ENCODE measurements at places on chromosomes 2 and 18.

DNA sequence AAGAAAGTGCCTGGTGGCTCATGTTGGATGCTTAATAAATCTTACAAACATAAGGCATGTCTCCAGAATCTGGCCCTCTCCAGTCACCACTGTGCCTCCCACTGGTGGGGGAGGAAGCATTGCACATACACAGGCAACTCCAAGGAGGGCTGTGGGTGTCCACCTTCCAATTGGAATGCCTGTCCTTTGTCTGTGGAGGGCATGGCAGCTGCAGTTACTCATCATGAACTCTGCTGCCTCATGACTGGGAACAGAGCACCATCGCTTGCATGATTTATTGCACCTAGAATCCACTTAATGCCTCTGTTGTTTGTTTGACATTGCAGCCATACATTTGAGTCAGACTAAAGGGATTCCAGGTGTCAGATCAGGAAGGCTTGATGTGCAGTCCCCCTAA is 278.9 kb downstream of the PRKCE start:
- no peak for DNase-seq

GRCh38 chr2:213271947-213272346 is 12.3 kb upstream of the SPAG16 start:
- DNase-seq = no peak

GRCh38 chr2:81767187-81767912 is 1462.8 kb upstream of the LRRTM1 start:
- no peak for DNase-seq

DNA sequence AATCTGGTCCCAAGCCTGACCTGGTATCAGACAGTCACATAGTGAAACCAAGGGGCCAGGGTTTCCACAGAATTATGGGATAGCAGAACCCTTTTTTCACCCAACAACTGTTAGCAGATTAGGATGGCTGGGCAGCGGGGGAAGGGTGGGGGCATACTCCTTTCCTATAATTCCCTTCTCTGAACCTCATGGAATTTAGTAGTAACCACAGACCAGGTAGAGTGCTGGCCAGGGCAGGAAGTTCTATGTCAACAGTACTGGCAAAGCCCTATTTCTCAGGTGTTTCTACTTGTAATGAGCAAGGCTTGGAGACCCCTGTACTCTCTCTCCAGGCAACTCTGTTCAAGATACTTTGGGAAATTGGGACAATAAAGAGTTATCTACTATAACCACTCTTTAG is 174.6 kb downstream of the THADA start:
- no peak for DNase-seq

- DNase-seq = no peak
Measured at GRCh38 chr2:231256494-231256893, 58.1 kb downstream of the ARMC9 start.

DNA sequence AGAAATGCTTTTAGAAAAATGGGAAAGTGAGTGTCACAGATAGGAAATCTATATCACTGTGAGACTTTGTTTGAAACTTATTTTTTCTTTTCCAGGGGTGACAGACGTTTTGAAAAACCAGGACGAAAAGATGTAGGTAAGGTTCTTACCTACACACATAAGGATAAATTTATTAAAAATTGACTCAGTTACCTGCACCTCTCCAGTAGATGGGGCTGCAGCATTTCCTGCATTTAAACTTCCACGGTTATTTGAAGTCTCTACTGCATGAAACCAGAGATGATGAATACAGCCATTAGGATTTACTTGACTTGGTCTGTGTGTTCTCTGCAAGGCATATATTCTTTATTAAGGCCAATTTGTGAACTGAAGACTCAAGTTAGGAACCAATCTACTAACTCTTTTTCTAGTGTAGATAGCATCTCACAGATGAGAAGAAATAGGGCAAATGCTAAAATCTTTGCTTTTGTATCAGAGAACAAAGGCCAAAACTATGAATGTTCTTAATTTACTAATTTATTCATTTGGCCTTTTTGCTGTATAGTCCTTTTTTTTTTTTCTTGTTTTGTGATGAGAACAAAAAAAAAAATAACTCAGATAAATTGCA is 15.0 kb downstream of the KCNJ13 start:
- no peak for DNase-seq

DNA sequence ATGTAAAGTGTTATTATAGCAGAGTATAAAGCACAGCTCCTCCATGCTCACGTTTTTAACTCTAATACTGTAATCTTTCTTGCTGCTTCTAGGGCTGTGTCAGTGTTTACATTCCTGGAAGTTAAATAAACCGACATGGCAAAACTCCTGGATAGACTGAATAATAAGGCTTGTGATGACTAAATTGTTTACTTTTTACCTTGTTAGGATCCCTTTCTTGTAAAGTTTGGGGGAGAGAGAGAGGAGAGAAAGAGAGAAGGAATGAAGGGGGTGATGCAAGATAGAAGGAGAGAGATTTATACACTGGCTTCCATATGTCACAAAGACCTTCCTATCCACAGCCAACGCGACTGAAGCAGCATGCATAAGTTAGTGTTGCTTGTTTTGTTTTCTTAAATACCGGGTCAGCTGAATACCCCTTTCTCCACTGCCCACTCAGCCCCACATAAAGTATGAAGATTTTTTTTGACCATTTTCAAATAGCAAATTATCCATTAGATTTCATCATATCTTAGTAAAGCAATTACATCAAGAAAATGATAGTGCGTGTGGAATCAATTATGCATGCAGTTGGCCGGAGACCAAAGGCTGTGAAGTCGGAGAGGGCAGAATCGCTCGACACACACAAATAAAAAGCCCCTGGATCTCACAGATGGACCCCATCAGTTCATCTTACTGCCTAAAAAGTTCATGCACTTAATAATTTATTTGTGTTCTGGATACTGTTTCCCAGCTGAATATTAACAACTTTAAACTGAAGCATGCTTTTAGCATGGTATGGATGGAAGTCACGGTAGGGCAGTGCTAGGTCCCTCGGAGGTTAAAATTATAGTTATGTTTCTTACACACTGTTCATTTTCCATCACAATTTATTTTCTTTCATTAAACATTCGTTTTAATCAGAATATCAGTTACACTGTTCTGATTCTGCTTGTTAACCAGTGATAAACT is 20.1 kb downstream of the BCL11A start:
- DNase-seq = no peak

- no peak for DNase-seq
Measured at GRCh38 chr2:37180006-37180639, 8.3 kb downstream of the SULT6B1 start.

- DNase-seq = peak; percentile 16
Measured at GRCh38 chr2:74812787-74813590, 20.9 kb upstream of the HK2 start.

- no peak for DNase-seq
Measured at GRCh38 chr2:117755768-117756167, 58.7 kb upstream of the DDX18 start.

- no peak for DNase-seq
Measured at GRCh38 chr2:229634601-229635370, 79.6 kb downstream of the DNER start.

GRCh38 chr18:1658908-1659566 is 754.4 kb downstream of the ADCYAP1 start:
- DNase-seq = no peak

GRCh38 chr2:50765590-50765989 is 266.3 kb downstream of the NRXN1 start:
- DNase-seq = no peak

- no peak for DNase-seq
Measured at GRCh38 chr2:194723446-194723845, 933.6 kb upstream of the SLC39A10 start.

DNA sequence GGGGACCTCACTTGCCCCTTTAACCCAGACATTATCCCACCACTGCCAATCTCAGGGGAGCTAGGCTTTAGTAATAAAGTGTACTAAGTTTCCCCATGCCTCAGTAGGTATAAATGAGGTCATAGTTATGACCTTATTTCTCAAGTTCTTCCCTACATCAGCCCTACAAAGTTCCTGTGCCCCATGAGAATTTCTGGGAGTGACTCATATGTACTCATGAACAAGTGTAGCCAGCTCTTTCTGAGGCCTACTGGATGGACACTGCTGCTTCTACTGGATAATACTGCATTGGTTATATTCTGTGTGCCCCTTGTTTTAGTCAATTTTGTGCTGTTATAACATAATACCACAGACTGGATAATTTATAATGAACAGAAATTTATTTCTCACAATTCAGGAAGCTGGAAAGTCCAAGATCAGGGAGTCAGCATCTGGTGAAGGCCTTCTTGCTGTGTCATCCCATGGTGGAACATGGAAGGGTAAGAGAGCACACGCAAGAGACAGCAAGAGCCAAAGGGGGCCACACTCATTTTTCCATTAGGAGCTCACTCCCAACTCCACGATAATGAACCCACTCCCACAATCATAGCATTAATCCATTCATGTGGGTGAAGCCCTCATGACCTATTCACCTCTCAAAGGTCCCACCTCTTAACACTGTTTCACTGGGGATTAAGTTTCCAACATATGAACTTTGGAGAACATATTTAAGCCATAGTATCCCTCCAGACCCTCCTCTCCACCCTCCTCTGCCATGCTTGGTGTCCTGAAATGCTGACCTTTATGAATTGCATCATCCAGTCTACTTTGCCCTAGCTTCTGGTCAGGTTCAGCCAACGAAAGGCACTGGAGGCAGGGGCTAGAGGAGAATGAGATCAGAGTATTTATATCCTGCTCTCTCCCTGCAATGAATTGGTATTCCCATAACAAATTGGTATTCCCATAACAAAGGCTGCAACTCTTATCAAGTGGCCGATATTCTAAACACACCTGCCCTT is 25.4 kb upstream of the ST3GAL5 start:
- DNase-seq = no peak

DNA sequence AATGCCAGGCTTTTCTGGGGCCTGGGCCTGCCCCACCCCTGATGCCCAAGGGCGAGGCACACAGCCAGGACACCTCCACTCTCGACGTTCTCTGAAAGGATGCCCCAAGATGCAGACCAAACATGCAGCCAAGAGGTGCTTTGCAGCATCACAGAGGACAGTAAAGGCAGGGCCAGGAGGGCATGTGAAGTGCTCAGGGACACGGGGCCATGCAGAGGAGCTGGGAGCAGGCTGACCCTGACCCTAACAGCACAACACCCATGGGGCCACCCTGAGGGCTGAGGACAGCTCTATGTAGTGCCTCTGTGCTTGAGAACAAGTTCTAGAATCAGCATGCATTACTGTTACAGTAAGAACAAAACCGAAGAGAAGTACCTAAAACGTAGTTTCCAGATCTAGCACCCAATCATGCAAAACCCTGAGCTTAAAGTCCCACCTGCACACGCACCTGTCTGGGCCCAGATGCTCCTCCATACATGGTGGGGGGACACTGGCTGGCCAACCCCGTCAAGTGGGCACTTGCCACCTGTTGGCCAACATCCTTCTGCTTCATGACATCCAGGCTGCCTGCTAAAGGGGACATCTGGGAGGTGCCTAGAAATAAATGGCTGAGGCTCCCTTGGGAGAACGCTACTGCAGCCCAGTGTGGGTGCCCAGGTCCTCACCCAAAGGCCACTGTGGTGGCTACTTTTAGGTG is 15.4 kb downstream of the HS6ST1 start:
- DNase-seq = no peak

DNA sequence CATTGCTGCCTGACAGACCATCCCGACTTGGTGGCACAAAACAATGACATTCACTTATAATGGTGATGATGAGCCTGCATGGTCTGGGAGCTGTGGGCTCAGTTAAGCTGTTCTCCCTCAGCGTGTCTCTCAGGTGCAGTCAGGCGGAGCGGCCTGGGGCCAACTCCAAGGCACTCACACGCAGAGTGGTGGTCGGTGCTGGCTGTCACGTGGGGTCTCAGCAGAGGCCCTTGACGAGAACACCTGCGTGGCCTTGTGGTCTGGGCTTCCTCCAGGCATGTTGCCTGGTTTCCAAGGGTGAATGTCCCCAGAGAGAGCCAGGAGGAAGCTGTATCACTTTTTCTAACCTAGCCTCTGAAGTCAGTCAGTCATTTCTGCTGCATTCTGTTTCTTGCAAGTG is 29.8 kb downstream of the ARMC9 start:
- no peak for DNase-seq

GRCh38 chr2:15745350-15745749 is 153.7 kb downstream of the DDX1 start:
- DNase-seq = no peak

GRCh38 chr2:72092111-72092510 is 55.6 kb downstream of the CYP26B1 start:
- no peak for DNase-seq

GRCh38 chr2:221570321-221570935 is 1.7 kb downstream of the EPHA4 start:
- DNase-seq = no peak

DNA sequence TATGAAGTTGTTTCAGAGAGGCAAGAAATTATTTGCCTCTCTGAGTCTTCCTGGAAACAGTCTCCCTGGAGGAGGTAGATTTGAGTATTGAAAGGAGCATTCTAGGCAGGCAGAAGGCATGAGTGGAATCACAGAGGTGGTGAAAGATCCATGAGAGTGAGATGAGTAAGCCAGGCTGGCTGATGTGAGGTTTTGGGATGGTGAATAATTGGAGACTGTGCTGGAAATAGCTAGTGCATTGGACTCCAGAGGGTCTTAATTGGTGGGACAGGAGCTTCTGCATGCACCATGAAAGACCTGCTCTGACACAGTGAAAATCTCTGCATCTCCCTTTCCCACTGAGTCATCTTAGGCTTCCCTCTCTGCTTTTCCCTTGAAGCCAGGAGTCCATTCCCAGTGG is 46.3 kb downstream of the CDC42EP3 start:
- no peak for DNase-seq

DNA sequence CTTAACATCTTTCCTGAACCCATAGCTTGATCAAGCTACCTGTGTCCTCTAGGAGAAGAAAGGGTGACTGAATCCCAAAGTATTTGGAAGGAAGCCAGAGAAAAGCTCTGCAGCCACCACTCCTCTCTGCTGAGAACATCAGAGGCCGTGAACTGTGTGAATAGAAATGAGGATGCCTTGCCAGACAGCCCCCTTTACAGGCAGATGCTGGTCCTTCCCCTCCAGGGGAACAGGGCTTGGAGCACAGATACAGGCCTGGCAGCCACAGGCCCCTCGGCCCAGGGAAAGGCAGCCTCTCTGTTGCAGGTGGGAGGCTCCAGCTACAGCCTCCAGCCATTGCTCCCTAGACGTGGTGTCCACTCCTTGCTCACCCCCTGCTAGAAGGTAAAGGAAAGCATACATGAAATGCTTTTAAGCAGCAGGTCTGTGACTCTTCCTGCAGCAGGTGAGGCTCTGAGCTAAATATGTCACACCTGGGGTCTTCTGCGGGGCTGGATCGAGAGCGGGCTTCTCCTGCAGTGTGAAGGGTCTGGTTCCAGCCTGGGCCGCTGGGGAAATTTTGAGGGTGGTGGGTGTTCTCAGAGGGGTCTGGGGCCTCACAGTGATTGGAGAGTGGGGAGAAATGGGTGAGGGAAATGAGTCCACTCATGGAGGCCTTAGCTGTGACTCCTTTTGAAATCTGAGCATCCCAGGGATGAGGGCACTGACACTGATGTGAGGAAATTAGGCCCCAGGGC is 234.0 kb downstream of the KLHL29 start:
- no peak for DNase-seq

GRCh38 chr2:184316921-184317320 is 281.4 kb upstream of the ZNF804A start:
- no peak for DNase-seq

- DNase-seq = no peak
Measured at GRCh38 chr2:164495491-164496223, 125.6 kb downstream of the GRB14 start.

GRCh38 chr18:35588995-35589394 is 7.5 kb downstream of the GALNT1 start:
- DNase-seq = no peak

GRCh38 chr2:174210862-174211261 is 37.5 kb downstream of the OLA1 start:
- no peak for DNase-seq

GRCh38 chr2:219643084-219643473 is 15.6 kb downstream of the SLC4A3 start:
- no peak for DNase-seq

Data from vagina (tissue), 2 donors.